ENCODE measurements at places on chromosomes 1 and 21.
A peak's percentile ranks its signal among the peaks of the same experiment; 100 is the strongest.

DNA sequence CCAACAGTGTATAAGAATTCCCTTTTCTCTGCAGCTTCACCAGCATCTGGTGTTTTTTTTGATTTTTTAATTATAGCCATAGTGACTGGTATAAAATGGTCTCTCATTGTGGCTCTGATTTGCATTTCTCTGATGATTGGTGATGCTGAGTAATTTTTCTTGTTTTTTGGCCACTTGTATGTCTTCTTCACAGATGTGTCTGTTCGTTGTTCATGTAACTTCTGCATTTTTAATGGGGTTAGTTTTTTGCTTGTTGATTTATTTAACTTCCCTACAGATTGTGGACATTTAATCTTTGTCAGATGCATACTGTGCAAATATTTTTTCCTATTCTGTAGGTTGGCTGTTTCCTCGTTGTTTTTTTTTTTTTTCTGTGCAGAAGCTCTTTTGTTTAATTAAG is 20.5 kb upstream of the OR2L5 start:
- no peak for DNase-seq

- DNase-seq, result no peak
These were observed 758 bp upstream of the CNTN2 start for GRCh38 chr1:205041998-205042910.

- no peak for DNase-seq
These were observed 124.7 kb downstream of the SYF2 start for GRCh38 chr1:25107643-25108010.

- DNase-seq, result no peak
These were observed 37.6 kb upstream of the GRHL3 start for GRCh38 chr1:24281591-24281990.

DNA sequence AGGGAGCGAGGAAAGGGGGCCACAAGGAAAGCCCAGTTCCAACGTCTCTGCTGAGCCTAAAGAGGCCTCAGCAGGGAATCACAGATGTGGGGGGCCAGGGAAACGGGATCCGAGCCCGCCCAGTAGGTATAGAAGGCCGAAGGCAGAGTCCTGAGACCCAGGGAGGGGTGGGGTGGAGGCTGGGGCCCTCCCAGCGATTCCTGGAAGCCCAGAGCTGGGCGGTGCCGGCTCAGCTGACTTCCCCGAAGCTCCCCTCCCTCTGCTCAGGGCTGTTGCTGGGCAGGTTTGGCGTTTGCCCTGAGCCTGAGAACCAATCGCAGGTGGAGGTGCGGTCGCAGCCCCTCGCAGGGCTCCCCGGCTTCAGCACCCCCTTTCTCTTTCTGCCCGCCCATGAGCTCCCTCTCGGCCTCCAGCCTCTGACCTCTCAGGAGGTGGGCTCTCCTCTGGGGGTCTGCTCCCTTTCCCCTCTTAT is 12.8 kb downstream of the ADAMTSL4 start:
- peak; percentile 42 for DNase-seq

- no peak for DNase-seq
These were observed 155.6 kb upstream of the CSF3R start for GRCh38 chr1:36638268-36638667.

DNA sequence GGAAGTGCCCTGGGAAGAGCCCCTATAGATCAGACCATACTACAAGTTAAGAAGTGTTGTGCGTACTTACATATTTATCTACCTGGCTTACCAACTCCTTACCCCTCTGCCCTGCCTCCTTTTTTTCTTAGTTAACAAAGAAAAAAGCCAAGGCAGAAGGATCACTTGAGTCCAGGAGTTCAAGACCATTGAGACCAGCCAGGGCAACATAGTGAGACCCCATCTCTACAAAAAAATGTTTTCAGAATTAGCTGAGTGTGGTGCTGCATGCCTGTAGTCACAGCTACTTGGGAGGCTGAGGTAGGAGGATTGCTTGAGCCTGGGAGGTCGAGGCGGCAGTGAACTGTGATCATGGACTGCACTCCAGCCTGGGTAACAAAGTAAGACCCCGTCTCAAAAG is 1.9 kb downstream of the ZBTB8B start:
- DNase-seq, result no peak

DNA sequence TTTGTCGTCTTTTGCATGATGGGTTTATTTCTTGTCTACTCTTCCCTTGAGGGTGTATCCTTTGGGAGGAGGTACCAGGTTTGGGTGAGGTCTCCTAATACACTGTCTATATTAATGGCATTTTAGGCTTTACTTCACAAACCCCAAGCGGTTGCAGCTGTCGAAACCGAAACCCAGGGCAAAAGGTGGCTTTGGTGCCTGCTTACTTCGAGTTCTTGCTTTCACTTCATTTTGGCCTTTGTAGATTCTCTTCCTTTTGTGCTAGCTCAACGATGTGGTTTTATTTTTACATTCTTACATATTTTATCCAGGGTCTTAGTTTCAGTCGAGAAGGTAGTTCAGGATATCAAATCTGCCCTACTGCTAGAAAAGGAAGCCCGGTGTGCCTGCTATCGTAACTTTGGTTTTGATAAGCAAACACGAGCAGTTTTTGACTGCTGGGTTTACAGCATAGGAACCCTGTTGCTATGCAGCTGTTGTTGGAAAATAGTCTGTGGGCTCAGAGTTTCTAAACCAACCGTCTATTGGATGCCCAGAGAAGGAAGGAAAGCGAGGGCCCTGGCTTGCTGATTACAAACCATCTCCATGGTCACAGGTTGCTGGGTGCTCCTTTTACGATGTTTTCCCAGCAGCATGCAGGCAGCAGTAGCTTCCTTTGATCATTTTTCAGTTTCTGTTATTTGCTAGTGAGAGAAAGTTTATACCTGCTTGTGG is 9.8 kb upstream of the TSPAN2 start:
- peak; percentile 39 for DNase-seq

DNA sequence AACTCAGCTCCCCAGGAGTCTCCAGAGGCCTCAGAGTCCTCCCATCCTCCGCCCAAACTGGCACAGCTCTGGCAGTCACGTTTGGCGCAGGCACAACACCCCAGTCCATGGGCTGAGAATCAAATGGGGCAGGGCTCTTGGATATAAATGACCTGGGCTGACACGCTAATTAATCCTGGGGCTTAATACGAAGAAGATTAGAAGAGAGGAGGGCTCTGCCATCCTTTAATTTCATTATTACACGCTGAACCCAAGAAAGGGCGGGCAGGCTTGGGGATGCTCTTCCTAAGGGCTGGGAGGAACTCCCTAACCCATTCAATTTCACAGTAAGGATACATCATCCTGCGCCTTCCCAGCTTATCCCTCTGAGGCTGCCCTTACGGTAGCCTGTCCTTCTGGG is 2.4 kb downstream of the GRIK3 start:
- DNase-seq, result no peak

DNA sequence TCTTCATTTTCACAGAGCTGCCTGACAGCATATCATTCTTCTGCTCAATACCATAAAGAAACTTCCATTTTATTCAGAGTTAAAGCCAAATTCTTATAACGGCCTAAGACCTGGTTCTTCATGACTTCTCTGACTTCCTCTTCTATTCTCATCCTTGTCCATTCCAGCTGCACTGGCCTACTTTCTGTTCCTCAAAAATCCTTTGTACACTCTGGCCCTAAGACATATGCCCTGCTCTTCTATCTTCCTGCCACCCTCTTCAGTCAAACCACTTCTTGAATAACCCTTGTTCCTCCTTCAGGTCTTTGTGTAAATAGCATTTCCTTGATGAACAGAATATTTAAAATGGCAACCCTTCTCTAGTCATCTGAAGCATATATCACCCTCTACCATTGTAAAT is 1338.7 kb upstream of the ADGRL2 start:
- DNase-seq, result no peak

- no peak for DNase-seq
These were observed 51.0 kb downstream of the SELENOF start for GRCh38 chr1:86862920-86863319.

DNA sequence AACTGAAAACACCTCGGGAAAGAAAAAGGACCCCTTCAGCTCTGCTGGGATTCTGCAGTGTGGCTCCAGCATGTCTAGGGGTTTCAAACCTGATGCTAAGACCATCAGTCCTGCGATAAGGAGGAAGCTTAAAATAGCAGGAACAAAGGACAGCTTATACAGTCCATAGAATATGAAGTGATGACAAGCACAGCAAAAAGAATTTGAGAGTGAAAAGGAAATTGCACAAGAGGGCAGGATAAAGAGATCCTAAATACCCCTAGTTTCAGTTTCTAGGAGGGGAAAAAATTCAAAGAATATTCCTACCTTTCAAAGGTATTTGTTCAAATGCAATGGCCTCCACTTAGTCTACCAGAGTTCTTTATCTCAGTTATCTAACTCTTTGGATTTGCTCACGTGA is 171.4 kb downstream of the TGFB2 start:
- DNase-seq, result no peak

DNA sequence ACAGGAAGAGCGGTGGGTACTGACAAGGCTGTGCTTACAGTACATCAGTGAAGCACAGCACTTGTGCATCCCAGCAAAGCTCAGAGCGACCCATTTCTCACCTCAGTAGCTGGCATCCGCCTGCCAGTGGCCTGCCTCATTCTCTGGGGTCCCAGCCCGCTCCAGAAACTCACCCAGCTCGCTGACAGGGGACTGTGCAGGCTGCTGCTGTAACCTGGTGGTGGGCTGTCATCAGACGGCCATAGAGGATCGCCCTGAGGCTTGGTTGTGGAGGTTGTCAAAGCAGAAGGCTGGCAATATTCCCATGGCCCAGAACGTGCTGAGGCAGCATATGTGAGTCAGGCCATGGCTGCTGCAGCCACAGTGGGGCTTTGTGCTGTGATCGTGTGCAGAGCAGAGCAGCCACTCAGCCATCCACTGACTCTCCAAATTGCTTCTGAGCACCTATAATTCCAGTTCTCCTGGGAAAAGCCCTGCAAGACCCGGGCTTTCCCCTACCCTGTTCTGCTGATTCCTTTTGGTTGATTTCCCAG is 13.6 kb upstream of the GPR137B start:
- DNase-seq, result no peak

- DNase-seq, result no peak
These were observed 62.1 kb downstream of the LRRN2 start for GRCh38 chr1:204623365-204623893.

GRCh38 chr1:105730701-105731100 is 1325.8 kb upstream of the PRMT6 start:
- DNase-seq, result no peak

DNA sequence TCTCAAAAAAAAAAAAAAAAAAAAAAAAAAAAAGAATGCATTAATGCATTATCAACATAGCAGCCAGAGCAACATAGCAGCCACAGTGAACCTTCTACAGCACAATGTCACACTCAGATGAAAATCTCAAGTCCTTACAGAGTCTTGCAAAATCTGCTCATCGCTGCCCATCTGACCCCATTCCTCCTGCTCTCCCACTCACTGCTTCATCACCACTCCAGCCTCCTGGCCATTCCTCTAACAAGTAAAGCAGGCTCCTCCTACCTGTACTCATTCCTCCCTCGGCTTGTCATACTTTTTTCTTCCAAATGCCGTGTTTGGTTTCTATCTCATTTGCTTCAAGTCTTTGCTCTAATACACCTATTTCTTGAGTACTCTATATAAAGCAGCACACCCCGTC is 29.5 kb downstream of the BRINP2 start:
- no peak for DNase-seq

DNA sequence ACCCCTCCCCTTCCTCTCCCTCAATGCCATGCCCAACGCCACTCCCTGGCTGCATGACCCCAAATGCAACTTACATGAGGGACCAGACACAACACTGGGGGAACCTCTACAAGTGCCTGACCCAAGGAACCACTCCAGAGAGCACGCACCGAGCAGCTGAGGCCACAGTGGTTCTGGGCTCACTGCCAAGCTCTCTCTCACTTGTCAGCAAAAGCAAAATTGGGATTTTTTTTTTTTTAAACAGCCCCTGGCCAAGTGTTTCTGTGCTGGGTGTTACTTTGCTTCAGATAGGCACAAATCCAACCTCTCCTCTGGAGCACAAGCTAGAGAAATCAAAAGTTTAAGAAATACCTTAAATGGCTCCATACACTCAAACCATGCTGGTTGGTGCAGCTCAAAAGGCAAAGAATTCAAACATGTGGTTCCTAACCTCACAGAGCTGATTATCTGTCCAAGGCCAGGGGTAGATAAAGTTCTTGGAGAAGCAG is 363.0 kb downstream of the SETD4 start:
- DNase-seq, result no peak

- DNase-seq, result no peak
These were observed 23.9 kb downstream of the FMO5 start for GRCh38 chr1:147201276-147201675.

GRCh38 chr1:36847761-36848160 is 186.6 kb downstream of the GRIK3 start:
- DNase-seq, result no peak

DNA sequence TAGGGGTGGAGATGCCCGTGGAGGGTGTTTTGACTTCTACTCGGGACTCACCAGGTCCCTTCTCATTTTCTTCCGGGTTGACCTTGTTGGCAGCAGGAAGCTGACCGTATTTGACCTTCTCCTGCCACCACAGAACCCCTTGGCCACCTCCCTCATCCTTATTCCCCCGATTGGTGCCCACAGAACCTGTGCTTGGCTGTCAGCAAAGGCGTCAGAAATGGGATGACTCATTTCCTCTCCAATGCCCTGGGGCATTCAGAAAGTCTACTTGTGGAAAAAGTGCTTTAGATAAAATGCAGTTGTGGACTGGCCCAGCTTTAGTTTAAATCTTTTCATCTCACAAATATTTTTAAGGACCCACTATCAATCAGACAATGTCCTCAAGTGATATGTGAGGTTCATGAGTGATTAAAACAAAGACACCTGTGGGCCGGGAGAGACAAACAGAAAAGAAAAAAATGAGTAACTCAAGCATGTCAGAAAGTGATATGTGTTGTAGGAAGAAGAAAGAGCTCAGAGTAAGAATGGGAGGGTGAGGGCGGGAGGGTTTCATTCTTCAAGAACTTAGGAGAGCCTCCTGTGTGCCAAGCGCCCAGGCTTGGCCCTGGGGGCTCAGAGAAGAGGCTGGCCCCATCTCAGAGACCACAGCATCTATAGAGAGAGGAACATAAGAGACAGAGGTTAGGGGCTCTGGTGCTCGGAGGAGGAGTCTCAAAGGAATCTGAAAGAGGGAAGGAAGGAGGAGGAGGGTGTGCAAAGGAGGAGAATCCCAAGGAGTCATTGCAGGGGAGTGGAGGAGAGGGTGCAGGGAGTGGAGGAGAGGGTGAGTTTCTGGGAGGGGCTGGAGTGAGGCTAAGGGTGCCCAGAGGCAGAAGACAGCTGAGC is 221.6 kb upstream of the VAMP3 start:
- DNase-seq, result no peak

- DNase-seq, result no peak
These were observed 24.3 kb downstream of the UBE2Q1 start for GRCh38 chr1:154533952-154534844.

- no peak for DNase-seq
These were observed 615 bp downstream of the GPR161 start for GRCh38 chr1:168135921-168136708.
